ENCODE measurements at places on chromosomes 2 and 18. TPM values are rescaled to one million over a fixed set of nuclear protein-coding genes. Genes with fewer than 3 reads are reported as not detected.

DNA sequence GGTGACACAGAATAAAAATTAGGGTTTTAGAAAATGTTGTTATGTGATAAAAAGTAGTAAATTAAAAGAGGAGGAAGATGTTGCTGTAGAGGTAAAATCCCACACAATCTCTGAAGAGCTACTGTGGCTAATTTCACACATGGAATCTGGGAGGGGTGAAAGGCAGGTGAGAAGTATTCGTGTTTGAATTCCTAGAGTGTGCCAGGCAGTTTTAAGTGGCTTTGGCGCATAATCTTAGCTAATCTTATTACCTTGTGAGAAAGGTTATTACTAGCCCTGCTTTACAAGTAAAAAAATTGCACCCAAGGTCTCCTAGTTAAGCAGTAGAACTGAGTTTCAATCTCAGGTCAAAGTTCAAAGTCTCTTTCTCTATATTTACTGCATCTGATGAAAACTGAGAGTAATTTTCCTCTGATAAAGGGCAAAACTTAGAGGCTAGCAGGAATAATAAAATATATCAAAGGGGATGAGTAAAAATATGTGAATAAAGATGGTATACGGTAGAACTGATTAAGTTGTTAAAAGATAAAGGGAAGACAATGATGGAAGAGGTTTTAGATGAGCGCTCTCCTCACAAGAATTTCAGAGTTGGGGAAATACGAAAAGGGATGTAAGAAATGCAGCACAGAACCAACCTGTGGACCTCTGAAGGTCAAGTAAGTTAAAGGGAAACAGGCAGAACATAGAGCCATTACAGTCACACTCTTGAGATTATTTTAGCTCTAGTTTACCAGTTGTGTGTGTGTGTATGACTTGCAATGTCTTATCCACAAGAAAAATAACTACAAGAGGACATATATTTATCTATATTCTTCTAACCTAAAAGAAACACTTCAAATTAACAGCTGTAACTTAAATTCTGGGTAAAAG is 34.8 kb downstream of the GAREM1 start:
- DNase-seq, result no peak

DNA sequence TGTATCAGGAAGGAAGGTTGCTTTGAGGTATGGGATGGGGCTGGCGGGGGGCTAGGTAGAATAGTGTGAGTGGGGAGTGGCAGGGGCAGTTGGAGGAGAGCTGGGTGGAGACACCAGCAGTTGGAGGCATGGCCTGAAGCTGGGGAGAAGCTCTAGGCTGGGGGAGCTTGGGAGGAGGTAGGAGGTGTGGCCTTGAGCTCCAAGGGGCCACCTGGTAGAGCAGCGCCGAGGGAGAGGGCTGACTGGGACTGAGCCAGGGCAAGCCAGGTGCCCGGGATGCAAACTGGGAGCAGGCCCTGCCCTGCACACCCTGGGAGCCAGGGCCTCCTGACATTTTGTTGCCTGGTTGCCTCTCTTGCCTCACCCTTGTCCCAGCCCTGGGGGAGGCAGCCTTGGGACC is 33.1 kb upstream of the PDIA6 start:
- no peak for DNase-seq

DNA sequence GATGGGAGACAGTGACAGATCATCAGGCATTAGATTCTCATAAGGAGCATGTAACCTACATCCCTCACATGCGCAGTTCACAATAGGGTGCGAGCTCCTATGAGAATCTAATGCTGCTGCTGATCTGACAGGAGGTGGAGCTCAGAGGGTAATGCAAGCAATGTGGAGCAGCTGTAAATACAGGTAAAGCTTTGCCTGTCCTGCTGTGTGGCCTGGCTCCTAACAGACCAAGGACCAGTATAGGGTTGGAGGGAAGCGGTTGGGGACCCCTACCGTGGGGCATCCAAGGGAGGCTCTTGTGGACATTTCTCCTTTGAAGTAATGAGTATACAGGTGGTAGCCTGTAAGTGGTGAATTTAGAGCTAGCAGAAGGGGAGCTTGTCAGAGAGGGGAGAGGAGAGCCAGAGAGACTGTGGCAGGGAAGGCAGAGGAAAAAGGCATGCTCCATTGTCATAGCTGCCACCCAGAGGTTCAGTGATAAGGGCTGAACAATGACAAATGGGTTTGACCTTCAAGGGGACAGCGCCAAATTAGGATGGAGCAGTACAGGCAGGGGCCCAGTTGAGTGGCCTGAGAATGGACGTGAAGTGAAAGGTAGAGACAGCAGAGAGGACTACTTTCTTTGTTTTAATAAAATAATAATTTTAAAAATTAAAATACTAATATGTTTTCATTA is 15.2 kb upstream of the TMBIM1 start:
- no peak for DNase-seq

- no peak for DNase-seq
These were observed 11.7 kb downstream of the HSBP1L1 start for GRCh38 chr18:79975985-79976680.

DNA sequence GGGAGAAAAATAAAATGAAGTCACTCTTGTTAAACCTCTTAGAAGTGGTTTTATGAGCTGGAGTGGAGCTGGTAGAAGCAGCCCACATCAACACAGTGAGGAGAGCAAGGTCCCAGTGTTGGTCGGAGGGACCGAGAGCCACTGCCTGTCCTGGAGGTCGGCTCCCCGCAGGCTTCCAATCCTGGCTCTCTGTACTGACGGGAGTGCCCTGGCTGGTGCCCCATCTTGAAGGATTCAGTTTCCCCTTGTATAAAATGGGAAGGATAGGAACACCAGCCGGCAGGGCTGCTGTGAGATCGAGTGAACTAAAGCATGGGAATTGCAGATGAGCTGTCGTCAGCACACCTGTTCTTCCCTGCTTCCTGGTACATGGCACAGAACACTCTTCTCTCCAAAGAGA is 104.3 kb upstream of the ID2 start:
- DNase-seq, result no peak

- DNase-seq, result peak; percentile 36
These were observed 1.0 kb upstream of the NFATC1 start for GRCh38 chr18:79394534-79395307.

GRCh38 chr18:11066038-11066437 is 83.3 kb downstream of the PIEZO2 start:
- no peak for DNase-seq

GRCh38 chr2:224393157-224393872 is 8.6 kb downstream of the FAM124B start:
- no peak for DNase-seq

GRCh38 chr2:85475799-85476490 is 57.4 kb downstream of the SH2D6 start:
- DNase-seq, result no peak

- DNase-seq, result no peak
These were observed 269.6 kb upstream of the CWC22 start for GRCh38 chr2:180276733-180277132.

GRCh38 chr18:25786758-25787157 is 303.7 kb downstream of the SS18 start:
- no peak for DNase-seq

DNA sequence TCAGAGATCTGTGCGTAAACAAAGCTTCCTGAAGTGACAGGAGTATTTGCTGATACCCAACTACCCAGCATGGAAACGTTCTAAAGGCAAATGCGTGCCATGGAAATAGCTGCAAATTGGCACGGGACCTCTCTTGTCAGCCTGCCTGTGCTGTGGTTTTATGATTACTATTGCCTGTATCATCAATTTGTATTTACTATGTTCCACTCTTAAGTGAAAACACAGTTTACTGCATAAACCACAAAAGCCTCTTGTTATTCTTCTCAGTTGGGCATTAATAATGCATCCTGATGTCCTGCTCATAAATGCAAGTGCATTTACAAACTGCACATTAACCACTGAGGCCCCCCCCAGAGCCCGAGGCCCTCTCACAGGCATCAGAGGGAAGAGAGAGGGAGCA is 196.6 kb upstream of the SLC35G4 start:
- DNase-seq, result no peak

GRCh38 chr2:36134281-36134680 is 221.3 kb upstream of the CRIM1 start:
- no peak for DNase-seq

DNA sequence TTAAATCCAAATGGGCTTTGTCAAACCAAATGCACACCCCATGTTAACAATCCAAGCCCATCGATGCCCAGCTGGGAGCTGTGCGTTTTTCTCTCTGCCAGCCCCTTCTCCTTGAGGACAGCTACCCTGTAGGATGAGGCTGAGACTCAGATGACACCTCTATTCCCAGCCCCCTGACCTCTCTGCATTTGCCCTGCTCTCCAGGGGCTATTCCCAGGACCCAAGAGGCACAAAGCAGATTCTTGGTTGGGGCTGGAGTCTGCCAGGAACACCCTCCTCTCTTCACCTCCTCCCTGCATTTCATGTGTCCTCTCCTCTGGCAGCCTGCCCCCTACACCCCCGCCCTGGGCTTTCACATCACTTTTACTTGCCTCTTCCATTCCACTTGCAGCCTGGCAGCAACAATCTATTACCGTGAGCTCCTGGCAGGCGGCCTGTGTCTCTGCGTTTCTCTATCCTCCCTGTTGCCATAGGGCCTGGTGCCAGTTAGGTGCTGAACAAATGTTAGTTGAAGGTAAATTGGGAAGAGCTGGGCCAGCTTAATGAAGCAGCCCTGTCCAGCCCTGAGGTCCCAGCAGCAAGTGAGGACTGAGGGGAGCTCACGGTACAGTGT is 51.8 kb downstream of the ADD2 start:
- DNase-seq, result no peak

- DNase-seq, result no peak
These were observed 65.3 kb upstream of the DTNB start for GRCh38 chr2:25738383-25739343.

DNA sequence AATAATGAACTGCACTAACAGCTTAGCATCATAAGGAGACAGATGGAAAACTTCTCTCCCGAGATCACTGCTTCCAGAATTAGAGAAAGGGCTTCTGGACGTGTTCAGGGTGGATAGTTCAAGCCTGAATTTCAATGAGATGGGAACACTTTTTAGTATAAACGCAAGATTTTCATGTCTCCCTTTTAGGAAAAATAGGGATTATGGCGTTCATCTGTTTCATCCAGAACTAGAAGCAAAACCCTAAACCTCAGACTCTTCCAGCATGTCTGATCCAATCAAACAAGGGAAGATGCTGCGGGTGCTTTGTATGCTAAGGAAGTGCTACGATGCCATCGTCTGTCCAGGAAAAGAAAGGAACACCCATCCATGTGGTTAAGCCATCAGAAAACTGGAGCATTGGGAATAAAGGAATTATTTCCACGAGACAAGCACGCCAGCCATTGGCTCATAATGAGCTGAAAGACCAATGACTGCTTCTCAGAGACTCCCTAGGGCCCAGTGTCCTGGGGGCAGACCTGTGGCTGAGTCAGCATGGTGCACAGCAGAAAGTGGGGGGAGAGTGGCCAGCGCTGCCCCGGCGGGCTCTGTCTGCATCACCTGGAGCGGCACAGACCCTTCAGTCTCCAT is 65.9 kb upstream of the AFF3 start:
- no peak for DNase-seq

GRCh38 chr2:161135951-161136593 is 24.2 kb upstream of the TANK start:
- no peak for DNase-seq

DNA sequence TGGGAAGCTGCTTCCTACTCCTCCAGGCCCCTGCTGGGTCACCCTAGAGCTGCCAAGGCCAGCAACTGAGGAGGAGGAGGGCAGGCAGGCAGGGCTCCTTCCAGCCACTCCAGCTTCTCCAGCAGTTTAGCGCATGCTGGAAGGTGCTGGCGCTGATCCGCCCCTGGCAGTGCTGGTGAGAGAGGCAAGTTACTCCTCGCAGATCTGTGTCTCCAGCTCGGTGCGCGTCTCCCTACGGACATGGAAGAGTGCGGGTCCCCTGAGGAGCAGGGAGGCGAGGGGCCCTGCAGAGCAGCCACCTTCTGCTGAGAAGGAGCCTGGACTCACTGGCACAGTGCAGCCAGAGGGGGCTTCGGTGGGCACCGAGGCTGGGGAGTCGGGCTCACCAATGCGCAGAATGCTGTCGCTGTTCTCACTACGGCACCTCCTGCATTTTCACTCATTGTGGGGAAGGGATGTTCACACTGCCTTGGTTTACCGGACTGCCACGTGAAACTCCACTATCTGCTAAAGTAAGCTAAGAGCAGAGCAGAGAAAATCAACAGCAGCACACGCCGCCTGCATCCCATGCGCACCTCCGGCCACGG is 206.0 kb downstream of the HDAC4 start:
- DNase-seq, result no peak

GRCh38 chr2:189304360-189304759 is 124.8 kb upstream of the COL5A2 start:
- peak; percentile 62 for DNase-seq

GRCh38 chr2:216445501-216445900 is 33.2 kb downstream of the SMARCAL1 start:
- no peak for DNase-seq

DNA sequence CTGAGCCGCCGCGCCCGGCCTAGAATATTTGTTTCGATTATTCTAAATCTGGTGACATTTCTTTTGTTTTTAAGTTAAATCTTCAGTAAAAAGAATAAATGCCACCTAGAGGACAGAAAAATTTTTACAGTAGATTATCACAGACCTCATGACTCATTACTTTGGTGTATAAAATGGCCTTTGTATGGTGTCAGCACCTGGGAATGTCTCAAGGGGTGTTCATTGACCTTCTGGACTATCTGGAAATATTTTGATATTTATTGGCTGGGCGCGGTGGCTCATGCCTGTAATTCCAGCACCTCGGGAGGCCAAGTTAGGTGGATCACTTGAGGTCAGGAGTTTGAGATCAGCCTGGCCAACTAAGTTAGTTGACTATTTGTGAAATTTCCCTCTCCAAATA is 30.3 kb upstream of the SLC30A6 start:
- DNase-seq, result no peak

- no peak for DNase-seq
These were observed 338.1 kb downstream of the SLC4A3 start for GRCh38 chr2:219965287-219966194.

DNA sequence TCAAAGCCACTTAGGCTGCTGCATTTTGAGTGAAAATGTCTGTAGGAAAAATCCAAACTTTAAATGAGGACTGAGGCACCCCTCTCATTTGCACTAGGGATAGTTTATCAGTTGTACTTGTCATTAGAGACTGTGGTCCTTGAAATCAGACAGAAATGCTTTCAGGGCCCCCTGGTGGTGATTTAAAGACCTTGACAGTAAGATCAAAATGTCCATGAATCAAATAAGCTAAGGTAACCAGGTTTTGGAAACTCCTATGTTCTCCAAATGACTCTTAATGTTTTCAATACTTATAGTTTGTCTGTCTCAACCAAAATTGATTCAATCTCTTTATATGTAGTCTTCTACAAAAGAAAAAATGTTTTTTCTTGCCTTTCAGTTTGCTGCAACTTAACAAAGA is 28.8 kb upstream of the DDX18 start:
- DNase-seq, result peak; percentile 52

- DNase-seq, result no peak
These were observed 449.7 kb upstream of the CWC22 start for GRCh38 chr2:180456801-180457200.

DTNB gene
- total RNA-seq, result 31.0 TPM

CAPN14 gene
- 0.12 TPM for total RNA-seq

FAM110C gene
- total RNA-seq, result 0.21 TPM

ICOS gene
- total RNA-seq, result 63.6 TPM

ASPRV1 gene
- total RNA-seq, result 0.69 TPM

PID1 gene
- total RNA-seq, result not detected

SMYD1 gene
- total RNA-seq, result not detected

PDE11A gene
- not detected for total RNA-seq

SPATA3 gene
- not detected for total RNA-seq
